ENCODE measurements at places on chromosomes 12 and 14. TPM values are rescaled to one million over a fixed set of nuclear protein-coding genes. Genes with fewer than 3 reads are reported as not detected.
A peak's percentile ranks its signal among the peaks of the same experiment; 100 is the strongest.

- DNase-seq, result no peak
Observed at GRCh38 chr14:36652542-36653201, 9.0 kb upstream of the PAX9 start.

Gene VRTN
- not detected for polyA plus RNA-seq

GRCh38 chr14:56422703-56423213 lies 156.8 kb upstream of the TMEM260 start:
- DNase-seq, result peak; percentile 63

Gene EMP1
- 11.6 TPM for polyA plus RNA-seq

GRCh38 chr14:80239631-80240030 lies 28.3 kb upstream of the DIO2 start:
- DNase-seq, result no peak

Gene PROX2
- not detected for polyA plus RNA-seq

DNA sequence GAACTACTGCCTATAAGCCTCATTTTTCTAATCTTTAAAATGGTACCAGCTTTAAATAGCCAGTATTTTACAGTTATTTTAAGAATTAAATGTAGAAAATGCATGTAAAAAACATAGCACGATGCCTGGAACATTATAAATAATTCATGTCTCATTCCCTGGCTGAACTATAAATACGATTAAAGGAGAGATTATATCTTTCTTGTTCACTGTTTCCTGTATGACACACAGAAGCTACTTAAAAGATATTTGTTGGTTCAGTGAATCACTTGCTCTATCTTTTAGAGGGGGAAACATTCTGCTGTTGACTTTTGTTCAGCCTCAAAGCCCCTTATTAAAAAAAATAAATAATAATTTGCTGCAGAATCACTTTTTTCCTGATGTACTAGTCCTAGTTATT lies 406.9 kb downstream of the LRFN5 start:
- no peak for DNase-seq

DNA sequence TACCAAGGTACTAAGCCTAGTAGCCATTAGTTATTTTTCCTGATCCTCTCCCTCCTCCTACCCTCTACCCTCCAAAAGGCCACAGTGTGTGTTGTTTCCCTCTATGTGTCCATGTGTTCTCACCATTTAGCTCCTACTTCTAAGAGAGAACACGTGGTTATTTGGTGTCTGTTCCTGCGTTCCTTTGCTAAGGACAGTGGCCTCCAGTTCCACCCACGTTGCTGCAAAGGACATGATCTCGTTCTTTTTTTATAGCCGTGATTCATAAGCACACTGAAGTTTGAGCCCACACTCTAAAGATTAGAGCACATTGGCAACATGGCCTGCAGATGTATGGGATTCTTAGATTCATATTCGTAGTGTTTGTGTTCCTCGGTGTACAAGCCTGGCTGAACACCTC lies 8.1 kb upstream of the STX2 start:
- DNase-seq, result peak; percentile 61

Gene VDR
- polyA plus RNA-seq, result 61.0 TPM

GRCh38 chr14:96626916-96627315 lies 124.7 kb downstream of the PAPOLA start:
- no peak for DNase-seq

Gene KLRD1
- 3.0 TPM for polyA plus RNA-seq

Gene HOXC9
- polyA plus RNA-seq, result not detected

GRCh38 chr14:23115039-23115731 lies 3.9 kb downstream of the CEBPE start:
- no peak for DNase-seq

DNA sequence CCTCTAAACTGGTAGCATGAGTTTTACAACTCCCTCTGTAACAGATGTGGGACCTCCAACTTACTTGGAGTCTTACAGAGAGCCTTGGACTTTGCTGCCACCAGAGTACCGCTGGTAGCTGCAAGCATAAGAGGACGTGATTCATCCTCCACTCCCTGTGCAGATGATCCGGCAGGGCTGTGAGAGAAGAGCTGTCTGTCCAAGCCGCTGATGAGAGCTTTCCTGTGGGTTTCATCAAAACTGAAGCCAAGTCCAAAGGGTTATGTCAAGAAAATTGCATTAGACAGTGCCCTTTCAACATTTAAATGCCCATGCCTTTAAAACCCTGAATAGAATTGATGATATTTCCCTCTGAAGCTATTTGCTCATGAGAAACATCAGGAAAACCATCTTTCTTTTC lies 85.8 kb downstream of the LLPH start:
- DNase-seq, result no peak

Measured in small intestine (tissue), 16 donors.